Kidney glomerular epithelial cell (primary cell): ENCODE measurements at places on chromosomes 1 and 21.

DNA sequence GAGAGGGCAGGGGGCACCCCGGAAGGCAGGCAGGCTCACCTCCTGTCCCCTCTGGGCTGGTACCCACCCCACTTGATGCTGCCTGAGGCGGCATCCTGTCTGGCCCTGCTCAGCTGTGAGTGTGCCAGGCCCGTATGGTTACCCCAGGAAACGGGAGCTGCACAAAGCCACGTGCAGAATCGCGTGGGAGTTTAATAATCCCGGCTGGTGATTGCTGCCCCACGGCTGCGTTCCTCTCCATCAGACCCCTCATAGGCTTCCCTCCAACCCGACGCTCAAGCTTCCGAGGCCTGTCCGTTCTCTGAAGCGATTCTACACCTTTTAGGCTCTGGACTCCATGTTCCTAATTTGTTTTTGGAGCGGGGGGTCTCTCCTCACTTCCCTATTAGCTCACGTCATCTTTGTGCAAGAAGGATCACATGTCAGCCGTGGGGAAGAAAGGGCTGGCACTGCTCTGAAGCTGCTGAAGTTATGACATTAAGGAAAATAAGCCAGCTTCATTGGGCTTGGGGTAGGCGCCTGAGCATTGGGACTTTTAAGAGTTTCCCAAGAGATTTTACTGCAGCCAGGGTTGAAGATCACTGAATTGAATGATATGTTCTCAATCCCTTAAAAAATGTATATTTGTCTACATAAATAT, 1.1 kb upstream of the B3GALT5 start:
- peak; percentile 15 for DNase-seq

DNA sequence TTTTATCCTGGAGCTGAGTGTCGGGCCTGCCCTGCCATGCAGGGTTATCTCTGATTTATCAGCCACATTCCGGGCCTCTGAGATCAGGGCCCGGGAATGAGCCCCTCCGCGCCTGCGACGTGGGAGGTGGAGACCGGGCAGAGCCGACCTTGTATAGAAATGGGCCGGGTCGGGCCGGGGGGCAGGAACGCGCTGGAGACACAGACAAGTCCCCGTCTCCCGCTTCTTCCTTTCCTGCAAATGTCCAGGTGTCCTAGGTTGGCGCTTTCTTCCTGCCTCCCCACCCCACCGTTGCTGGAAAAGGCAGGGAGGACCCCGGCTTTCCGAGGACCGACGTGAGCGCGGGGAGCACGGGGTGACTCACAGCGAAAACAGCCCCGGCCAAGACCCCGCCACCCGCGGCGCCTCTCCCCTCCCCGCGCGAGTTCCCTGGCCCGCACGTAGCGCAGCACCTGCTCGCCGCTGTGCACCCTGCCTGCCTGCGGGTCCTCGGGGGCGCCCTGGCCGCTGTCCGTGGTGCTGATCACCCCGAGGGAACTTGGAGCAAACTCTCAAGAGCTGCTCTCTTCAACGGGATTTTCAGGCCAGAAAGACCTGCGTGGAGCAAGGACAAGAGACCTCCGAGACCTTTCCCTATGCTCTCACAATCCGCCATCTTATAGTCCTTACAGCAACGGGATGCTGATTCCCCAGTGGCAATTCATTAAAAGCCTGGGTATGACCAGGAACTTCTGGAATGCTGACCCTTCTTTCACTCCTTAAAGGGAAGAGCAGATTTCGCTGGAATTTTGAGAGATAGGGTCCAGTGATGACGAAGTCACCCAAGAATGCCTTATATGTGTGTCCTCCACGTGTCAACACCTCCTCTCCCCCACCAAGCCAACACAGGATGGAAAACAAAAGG, 475 bp upstream of the NPPB start:
- DNase-seq: peak; percentile 70

DNA sequence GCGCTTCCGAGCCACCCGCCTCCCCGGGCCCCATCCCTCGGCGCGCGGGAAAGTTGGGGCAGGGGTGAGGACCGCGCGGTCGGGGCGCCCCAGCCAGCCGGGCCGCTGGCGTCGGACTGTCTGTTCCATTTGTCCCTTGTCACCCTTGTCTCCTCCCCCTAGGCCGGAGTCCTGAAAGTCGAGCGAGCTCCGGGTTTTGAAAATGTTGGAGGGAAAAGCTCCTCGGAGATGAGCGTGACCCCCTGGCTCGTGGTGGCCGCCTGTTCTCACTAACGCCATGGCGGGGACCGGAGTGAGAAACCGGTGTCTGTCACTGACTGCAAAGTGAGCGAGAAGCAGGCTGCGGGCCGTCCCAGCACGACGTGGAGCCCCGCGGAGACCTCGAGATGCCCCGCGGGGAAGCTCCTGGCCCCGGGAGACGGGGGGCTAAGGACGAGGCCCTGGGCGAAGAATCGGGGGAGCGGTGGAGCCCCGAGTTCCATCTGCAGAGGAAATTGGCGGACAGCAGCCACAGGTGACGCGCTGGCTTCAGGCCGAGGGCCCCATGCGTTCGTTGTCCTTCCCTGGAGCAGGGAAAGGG, 491 bp downstream of the PER3 start:
- DNase-seq: no peak

DNA sequence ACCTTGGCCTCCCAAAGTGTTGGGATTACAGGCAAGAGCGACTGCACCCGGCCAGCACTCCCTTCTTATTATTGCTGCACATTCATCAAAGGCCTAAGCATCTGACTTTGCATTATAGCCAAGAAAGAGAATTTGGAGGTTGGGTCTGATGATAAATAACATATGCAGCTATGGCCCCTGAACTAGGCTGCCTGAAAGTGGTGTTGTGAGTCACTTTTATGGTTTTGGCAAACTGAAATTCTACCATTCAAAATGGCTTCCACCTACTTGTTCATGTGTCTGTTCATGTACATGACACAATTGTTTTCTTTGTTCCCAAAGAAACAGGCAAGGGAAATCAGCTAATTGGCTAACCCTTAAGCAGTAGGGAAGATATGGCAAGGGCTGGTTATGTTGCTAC, 25.0 kb upstream of the UAP1 start:
- DNase-seq: no peak

- no peak for DNase-seq
Measured at GRCh38 chr1:23588749-23589548, 29.6 kb upstream of the ID3 start.

DNA sequence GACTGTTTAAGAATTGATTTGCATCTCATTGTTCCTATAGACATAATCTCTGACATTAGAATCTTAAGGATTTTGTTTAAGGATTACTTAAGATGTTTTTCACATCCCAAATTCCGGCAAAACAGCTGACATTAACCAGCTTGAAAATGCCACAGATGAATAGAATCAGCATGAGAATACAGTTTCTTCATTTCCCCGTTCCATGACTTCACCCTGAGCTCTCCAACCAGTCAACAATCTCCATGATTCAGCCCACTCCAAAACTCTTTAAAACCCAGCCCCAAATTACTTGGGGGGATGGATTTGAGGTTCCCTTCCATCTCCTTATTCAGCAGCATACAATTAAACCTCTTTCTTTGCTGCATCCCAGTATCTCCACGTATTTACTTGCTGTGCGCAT, 201.0 kb downstream of the LYPLAL1 start:
- DNase-seq: no peak

DNA sequence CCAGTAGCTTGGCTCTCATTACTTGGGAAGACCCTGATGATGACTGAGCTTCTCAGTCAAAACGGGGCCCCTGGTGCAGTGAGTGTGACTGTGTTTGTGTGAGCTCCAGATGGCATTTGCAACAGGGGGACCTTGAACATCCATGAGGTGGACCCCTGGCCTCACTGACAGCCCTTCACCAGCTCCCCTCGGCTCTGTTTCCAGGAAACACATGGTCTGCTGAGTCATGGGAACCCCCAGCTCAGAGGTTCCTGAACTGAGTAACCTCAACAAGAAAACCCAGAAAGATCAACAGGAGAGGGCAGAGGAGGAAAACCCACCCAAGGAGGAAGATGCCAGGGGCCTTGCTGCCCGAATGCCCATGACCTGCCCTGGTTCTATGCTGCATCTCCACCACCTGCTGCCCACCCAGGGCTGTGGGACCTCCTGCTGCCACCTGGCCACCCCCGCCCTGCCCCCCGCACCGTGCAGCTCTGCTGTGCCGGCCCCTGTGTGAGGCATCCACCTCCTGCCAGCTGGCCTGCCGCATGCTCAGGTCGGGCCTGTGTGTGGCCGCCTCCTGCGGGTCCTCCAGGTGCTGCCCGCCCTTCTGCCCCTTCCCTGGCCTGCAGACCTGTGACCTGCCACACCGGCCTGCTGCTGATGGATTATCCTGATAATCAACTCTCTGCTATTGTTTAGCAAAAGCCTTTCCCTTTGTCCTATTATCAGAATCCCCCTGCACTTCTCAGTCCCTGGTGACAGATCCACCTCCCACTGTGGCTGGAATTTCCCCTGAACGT, 4.2 kb upstream of the KRTAP12-1 start:
- DNase-seq: no peak

DNA sequence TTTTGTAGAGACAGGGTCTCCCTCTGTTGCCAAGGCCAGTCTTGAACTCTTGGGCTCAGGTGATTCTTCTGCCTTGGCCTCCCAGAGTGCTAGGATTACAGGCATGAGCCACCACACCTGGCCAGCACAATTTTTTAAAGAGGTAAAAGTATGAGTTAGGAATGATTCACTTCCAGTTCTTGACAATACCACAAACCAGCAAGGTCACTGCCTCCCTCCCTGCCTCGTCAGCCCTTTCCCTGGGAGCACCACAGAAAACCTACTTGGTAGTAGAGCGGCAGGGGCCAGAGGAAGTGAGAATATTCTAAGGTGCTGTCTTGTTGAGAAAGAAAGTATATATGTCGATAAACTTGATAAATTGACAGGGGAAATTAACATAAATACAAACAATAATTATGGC, 10.8 kb upstream of the CDA start:
- peak; percentile 8 for DNase-seq

DNA sequence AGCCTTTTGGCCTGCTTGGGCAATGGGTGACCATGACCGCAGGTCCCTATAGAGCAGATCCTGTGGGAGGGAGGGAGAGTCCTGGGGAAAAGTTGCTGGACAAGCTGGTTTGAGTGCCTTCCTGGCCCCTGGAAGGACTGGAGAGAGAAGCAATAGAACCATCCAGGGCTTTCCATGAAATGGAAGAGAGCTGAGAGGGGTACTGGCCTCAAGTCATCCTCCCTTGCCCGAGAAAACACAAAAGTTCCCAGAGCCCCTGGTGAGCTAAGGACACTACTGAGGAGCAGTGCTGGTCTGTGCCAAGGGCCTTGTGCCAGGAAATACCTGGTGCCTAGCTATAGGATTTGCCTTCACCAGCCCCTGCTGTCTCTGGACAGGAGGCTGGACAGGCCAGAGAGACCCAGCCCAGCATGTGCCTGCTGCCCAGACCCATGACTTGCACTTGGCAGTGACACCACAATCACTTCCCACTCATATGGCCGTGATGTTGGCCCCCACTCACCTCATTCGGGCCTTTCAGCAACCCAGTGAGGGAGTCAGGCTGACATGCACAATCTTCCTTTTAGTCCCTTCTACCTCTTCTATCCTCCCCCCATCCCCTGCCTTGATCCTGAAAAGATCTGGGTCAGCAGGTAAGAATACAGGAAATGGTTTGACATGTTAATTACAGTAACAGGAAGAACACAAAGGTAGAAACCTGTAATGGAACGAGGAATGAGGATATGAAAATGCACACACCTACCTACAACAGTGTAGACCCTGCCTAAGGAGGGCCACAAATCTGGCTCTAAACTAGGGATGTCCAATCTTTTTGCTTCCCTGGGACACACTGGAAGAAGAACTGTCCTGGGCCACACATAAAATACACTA, 7.0 kb downstream of the SH3BP5L start:
- DNase-seq: no peak

DNA sequence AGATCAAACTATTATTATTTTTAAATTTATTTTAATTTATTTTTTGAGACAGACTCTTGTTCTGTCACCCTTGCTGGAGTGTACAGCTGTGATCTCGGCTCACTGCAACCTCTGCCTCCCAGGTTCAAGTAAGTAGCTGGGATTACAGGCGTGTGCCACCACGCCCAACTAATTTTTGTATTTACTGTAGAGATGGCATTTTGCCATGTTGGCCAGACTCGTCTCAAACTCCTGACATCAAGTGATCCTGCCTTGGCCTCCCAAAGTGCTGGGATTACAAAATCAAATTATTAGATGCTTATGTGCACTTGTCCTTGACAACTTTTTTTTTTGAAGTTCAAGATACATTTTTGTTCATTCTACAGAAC, 15.4 kb downstream of the LIN9 start:
- DNase-seq: no peak

DNA sequence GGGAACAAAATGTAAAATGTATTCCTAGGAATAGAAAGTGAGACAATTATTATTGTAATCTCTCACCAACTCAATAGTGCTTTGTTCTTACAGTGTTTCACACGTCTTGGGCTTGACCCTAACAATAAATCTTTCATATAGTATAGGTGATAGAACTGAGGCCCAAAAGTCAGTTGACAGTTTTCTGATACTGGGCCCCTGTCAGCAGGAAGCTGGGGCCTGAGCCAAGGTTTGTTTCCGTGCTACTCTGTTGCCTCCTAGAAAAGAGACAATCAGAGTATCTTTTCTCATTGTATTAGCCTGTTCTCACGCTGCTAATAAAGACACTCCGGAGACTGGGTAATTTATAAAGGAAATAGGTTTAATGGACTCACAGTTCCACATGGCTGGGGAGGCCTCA, 5.0 kb downstream of the RRP1B start:
- no peak for DNase-seq

- no peak for DNase-seq
Measured at GRCh38 chr1:60488847-60489246, 415.3 kb upstream of the C1orf87 start.
